ENCODE measurements at places on chromosomes 2 and 18.

- DNase-seq, result no peak
Measured at GRCh38 chr2:238966072-238966937, 118.4 kb downstream of the TWIST2 start.

DNA sequence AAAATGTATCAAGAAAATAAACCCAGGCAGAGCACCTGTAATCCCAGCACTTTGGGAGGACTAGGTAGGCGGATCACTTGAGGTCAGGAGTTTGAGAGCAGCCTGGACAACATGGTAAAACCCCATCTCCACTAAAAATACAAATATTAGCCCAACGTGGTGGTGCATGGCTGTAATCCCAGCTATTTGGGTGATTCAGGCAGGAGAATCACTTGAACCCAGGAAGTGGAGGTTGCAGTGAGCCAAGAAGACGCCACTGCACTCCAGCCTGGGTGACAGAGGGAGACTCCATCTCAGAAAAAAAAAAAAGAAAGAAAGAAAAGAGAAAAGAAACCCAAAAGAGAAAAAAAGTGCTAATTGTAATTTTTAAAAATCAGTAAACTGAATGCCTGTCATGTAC is 41.4 kb downstream of the DDX18 start:
- no peak for DNase-seq

DNA sequence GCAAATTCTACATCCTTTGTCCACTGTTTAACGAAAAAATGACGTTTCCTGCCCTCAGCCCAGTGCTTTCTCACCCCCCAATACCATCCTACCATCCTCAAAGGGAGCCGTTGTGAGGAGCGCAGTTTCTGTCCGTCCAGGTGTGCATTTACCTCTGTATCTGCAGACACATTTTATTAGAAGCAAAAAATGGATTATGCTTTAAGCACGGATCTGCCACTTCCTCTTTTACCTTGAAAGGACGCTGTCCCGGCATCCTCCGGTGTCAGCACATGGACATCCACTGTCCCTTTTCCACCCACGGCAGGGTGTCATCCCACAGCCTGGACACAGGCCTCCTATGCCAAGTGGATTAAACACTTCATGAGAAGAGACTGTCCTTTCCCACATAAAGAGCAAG is 7.2 kb upstream of the MAL start:
- no peak for DNase-seq

GRCh38 chr18:68733707-68734106 is 18.8 kb upstream of the TMX3 start:
- no peak for DNase-seq

DNA sequence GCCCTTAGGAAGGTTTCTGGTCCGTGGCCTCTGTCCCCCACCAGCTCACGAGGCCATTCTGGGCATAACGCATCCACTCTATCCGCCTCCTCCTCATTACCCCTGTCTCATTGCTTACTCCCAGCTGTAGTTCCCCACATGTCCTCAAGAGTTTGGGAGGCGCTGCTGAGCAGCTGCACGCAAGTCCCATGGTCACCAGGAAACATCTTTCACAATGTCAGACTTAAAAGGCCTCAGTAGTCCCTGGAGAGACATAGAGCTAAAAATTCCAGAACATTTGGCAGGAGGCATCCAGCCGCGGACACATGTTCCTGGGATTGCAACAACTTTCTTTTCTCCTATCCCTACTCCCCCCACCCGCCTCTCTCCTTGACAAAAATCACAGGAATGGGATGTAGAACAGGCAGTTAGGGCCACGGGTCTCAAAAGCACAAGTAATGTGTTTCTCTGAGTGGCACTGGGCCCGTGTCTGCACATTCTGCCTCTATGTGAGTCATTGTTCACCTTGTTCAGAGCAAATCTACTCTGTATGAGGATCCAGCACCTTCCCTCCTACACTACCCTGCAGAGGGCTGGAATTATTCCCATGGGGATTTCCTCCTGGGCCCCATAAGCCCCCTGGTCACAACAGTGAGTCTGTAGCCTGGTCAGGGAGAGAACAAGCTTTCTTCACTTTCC is 8.1 kb downstream of the LBH start:
- no peak for DNase-seq

DNA sequence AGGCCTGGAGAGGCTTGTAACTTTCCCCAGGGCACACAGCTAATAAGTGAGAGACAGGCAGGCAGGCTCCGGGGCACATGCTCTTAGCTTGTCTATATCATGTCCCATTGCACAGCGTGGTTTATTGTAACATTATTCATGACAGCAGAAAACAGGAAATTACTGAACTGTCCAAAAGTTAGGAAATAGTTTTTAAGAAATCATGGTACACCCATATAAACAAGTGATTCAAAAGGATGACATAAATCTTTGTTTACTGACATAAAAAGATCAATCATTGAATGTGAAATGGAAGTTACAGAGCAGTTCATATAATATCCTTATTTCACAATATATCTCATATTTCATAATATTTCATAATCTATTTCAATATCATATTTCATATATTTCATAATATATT is 34.3 kb upstream of the TXNDC2 start:
- DNase-seq, result no peak

DNA sequence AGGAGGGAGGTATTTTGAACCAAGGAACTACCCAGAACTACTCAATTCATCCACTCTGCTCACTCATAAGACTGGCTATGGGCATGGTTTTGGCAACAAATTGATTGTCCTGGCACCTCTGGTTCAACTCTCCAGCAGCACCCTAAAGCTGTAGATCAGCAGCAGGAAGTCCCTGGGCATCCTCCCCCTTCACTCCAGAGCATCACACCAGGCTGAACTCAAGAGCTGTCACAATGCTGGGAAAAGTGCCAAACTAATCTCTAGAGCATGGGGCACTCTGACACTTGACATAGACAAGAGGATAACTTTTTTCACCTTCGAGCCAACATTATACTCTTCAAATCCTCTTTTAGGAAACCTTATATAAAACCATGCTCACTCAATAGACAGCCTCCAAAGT is 154.1 kb upstream of the RBBP8 start:
- no peak for DNase-seq

GRCh38 chr18:63795606-63796005 is 20.4 kb downstream of the SERPINB7 start:
- DNase-seq, result no peak

DNA sequence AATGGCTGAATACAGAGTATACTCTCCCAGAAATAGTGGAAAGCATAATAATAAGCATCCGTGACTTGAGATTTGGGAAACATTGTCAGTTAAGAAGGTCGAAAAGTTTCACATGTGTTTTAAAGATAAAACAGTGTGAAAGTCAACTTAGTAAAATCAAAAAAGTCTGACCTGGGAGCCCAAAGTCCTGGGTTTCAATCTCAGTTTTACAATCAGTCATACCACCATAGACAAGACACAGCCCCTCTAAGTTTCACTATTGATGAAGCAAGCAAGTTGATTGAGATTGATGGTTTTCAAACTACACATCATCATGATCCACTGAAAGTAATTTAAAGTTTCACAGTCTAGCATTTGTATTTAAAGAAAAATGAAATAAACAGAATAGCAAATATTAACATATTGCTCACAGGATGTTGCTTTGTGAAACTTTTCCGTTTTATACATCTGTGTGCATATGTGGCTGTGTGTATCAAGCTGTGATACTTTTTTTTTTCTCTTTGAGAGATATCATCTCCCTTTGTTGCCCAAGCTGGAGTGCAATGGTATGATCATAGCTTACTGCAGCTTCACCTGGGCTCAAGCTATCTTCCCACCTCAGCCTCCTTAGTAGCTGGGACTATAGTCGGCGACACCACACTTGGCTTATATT is 71.1 kb downstream of the PIK3C3 start:
- DNase-seq, result no peak

- no peak for DNase-seq
Measured at GRCh38 chr2:171317492-171318125, 116.2 kb downstream of the METTL8 start.

DNA sequence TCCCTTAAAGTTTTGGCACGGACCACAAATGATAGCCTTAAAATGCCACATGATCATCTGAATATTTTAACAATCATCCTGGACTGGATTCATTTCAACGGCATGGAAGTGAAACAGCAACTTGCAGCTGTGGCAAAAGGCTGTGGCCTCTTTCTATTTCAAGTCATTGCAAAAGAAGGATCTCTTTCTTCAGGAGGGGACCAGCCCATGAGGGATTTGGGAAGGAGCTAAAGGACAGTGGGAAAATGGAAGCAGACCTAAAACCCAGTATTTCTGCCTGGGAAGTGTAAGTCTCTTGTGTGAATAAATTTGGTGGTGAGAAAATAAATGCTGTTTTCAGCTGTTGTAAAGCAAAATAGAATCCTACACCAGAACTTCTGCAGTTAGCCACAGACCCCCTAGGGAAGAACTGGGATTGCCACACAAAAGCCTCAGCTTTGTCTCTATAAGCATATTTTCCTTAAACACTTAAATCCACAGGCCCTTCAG is 107.3 kb upstream of the ZFP36L2 start:
- no peak for DNase-seq

DNA sequence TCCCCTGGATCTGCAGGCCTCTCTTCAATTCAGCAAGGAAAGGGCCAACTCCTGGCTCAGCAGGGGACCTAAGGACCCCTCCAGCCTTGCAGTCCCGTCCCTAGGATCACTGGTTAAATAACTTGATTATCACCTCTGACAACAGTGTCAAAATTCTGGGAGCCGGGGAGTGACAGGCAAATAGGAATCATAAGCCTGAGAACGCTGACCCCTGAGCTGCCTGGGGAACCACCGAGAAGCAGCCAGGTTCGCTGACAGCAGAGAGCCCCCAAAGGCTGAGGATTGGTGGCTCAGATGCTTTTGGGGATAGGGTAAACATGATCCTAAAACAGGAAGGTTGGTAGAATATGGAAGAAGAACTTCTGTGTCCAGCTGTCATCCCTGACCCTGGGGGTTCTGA is 17.5 kb upstream of the TNS1 start:
- DNase-seq, result no peak

GRCh38 chr18:79353267-79353666 is 42.5 kb upstream of the NFATC1 start:
- no peak for DNase-seq

- no peak for DNase-seq
Measured at GRCh38 chr18:10080372-10080771, 166.6 kb downstream of the VAPA start.

DNA sequence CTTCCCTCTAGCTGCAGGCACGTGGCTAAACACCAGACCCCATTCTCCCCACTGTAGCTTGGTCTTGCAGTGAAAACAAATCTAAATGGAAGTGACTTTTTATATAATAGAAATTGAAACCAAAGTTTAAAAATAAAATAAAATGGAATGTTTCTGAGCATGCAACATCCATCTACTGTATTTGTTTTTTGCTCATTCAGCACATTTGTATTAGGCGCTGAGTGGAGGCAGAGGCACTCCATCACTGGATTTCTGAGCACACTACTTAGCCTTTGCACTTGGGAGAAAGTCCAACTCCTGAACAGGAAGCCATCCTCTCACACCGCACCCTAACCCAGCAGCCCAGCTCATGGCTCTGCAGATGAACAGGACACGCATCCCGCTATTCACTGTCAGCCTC is 37.8 kb upstream of the POU3F3 start:
- no peak for DNase-seq

GRCh38 chr2:193907561-193907960 is 1712.8 kb upstream of the TMEFF2 start:
- DNase-seq, result no peak

DNA sequence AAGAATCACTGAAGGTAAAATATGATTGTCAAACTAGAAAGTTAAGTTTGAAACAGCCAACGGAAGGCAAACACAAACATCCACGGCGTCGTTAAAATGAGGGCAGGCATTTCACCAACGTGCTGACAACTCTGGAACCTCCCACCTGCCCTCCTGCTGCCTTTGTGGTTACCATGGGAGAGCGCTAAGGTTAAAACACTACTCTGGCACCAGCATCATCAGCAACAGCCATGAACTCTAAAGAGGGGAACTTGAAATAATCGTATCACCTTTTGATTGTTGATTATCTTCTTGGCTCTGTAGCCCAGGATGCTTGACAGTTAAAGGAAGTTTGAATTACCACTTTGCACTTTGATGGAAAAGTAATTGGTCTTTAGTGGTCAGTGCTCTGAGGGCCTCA is 34.7 kb downstream of the CYB5A start:
- no peak for DNase-seq

DNA sequence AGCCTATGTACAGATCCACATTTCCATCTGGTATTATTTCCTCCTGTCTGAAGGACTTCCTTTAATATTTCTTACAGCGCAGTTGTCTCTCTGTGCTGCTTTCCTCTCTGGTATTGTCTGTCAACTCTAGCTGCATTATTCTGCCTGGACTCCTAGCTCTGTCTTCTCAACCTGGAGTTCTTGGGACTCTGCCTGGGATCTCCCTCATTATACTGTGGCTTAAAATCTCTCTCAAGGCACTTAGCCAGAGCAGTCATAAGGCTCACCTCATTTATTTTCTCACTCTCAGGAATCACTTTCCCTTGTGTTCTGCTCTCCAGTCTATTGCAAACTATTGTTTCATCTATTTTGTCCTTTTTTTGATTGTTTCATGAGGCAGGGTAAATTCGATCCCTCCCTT is 850.4 kb downstream of the ERBB4 start:
- no peak for DNase-seq

- DNase-seq, result no peak
Measured at GRCh38 chr18:7980656-7981055, 413.5 kb downstream of the PTPRM start.

DNA sequence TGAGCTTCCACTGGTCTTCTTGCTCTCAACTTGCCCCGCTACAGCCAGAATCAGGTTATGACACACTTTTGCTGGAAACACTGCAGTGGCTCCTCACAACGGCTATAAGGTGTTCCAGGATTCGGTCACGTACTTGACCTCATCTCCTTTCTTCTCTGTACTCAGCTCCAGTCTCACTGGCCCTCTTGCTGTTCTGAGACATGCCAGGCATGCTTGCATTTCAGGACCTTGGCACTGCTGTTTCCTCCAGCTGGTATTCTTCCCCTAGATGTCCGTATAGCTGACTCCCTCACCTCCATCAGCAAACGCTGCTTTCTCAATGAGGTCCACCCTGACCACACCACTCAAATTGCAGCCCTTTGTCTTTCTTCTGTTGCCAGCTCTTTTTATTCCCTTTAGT is 31.9 kb upstream of the C1GALT1C1L start:
- no peak for DNase-seq

DNA sequence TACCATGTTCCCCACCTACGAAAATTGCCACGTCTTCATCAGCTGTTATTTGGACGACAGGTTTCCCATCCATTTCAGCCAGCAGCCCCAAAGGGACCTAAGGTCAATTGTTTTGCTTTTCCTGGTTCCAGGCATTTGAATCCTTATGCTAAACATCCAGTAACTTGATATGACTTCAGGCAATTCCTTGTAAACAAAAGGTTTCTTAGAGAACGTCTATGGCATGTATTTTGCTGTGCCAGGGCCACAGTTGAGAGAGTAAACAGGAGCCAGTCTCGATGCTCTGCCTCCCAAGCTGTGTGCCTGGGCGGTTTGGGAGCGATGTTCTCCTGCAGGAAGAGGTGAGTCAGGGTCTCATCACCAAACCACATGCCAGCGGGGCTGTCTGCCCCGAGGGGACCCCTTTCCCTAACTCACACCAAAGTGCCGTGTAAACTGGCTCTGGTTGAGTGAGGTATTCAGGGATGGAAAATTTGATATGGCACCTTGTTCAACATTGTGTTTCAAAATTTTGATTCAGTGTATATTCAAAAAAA is 12.9 kb upstream of the MC5R start:
- no peak for DNase-seq
